Right ventricle myocardium inferior (tissue), 1 donor: ENCODE measurements at places on chromosomes 1 and 21. TPM values are rescaled to one million over a fixed set of nuclear protein-coding genes. Genes with fewer than 3 reads are reported as not detected.

DNA sequence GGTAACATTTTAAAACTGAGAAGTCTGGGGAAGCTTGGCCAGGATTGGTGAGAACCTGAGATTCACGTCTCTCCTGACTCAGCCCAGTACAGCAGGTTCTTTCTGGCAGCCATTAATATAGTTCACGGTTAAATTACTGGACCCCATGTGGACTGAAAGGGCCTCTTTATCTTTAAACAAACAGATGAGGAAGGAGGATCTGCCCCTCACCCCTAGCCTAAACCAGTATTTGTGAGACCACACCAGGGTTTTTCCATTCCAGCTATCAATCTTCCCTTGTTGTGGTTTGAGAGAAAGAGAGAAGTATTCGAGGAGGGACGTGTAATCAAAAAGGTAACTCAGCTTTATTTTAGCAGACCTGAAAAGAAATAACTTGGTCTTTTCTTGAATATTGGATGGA lies 137.1 kb downstream of the PROX1 start:
- DNase-seq, result no peak

DNA sequence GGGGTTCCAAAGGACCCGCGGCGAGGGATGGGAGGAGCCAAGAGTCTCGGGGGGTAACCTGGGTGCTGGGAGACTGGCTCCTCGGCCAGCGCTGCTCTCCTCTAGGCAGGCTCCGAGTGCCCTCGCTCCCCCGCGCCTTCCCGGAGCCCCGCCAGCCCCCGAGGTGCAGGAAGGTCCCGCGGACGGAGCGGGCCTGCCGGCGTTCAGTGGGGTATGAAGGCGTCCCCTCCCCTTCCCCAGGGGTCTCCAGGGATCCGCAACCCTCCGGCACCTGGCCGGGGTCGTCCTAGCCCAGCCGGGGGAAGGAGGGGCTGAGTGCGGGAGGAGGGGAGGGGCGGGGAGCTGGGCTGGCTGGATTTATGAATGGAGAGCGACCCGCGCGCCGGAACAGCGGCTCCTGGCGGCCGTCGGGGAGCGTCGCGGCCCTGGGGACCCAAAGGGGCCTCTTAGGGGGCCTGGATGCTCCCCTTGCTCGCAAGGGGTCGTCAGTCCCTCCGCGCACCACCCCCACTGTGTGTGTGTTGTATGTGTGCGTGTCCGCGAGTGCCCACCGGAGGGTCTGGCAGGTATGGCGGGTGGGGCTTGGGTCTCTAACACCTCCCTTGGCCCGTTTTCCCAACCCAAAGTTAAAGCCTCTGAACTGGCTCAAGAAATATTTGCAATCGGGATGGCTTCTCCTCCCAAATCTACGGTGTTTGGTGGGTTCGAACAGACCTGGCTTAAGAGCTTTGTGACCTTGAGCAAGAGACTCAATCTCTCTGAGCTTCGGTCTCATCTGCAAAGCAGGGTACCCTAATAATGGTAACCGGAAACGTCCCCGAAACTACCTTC lies 642 bp downstream of the HCRTR1 start:
- DNase-seq, result no peak

DNA sequence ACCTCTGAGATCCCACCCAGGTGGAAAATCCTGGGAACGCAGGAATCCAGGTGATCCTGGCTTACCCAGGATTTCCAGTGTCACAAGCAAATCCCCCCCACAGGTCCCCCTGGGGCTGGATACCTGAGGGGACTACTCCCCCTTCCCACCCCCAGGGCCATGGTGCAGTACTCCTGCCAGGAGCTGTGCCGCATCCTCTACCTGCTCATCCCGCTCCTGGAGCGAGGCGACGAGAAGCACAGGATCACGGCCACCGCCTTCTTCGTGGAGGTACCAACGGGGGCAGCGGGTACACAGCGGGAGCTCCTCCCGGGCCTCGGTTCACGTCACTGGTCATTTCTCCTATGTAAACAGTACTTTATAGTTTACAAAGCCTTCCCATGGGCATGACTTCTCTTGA lies 20.4 kb upstream of the TTC4 start:
- DNase-seq, result no peak

- no peak for DNase-seq
These were observed 309.9 kb upstream of the PRMT6 start for GRCh38 chr1:106746448-106747085.

DNA sequence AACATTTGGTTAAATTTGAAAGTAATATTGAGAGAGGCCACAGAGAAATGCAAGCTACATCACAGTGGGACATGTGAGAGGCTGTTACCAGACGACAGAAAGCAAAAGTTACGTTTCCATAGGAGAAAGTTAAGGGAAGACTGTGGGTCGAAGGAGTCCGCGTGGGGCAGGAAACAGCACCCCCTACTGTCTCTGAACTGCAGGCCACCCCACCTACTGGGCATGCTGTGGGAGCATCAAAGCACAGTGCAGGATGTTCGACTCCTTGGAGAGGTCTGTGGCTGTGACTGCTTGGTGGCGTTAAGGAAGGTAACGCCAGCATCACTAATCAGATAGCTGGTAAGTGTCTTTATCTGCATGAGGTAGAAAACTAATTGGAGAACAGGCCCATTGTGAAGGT lies 123.9 kb downstream of the PTBP2 start:
- DNase-seq, result peak; percentile 62

- DNase-seq, result peak; percentile 56
These were observed 781 bp downstream of the PROX1 start for GRCh38 chr1:213988507-213989001.

DNA sequence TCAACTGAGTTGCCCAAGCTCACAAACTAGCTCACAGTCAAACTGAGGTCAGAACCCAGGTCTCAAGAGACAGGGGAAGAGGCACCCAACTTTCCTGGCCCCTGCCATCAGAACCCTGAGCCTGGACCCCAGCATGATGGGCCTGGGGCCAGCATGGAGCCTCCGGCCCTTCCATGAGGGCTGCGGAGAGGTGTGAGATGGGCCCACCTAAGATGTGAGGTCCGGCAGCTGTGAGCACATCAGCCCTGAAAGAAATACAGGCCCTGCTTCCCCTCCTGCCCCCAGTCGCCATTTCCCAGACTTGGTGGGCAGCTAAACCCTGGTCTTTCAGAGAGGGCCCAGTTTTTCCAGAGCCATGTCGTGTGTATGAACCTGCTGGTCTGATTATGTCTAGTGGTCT lies 30.6 kb downstream of the QSOX1 start:
- no peak for DNase-seq

GRCh38 chr1:60262701-60263100 lies 189.1 kb upstream of the C1orf87 start:
- DNase-seq, result no peak

- no peak for DNase-seq
These were observed 4.2 kb downstream of the PTGFRN start for GRCh38 chr1:116913941-116914340.

MIXL1 gene
- total RNA-seq, result not detected

TADA1 gene
- 9.4 TPM for total RNA-seq

SLFNL1 gene
- 0.16 TPM for total RNA-seq

MYBPH gene
- not detected for total RNA-seq

GCSAML gene
- 0.05 TPM for total RNA-seq

E2F2 gene
- total RNA-seq, result 0.76 TPM

C1QTNF12 gene
- total RNA-seq, result 0.57 TPM

KIF17 gene
- total RNA-seq, result 6.0 TPM
